ENCODE measurements at places on chromosomes 4 and X.

- DNase-seq = no peak
Observed at GRCh38 chrX:125507119-125507518, 187.4 kb downstream of the TEX13C start.

GRCh38 chr4:36099509-36099908 is 144.8 kb downstream of the ARAP2 start:
- no peak for DNase-seq

DNA sequence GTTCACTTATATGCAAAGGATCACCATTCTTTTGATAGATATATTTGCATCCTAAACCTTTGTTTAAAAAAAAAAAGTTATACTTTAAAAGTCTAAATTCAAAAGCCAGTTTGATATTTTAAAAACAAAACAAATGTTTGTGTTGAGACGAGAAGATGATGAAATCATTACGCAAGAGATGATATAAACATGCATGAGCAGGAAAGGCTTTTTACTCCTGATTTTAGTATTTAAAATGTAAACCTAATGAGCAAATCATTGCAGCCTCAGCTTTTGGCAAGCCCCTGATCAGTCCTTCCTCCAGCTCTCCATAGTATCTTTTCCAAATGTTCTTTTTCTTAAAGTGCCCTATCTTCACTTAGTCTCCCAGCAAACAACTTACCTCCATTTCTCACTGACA is 115.6 kb downstream of the ARAP2 start:
- no peak for DNase-seq

- DNase-seq = no peak
Observed at GRCh38 chr4:101183221-101183620, 164.1 kb downstream of the PPP3CA start.

GRCh38 chrX:94057385-94057784 is 383.4 kb downstream of the FAM133A start:
- DNase-seq = no peak

DNA sequence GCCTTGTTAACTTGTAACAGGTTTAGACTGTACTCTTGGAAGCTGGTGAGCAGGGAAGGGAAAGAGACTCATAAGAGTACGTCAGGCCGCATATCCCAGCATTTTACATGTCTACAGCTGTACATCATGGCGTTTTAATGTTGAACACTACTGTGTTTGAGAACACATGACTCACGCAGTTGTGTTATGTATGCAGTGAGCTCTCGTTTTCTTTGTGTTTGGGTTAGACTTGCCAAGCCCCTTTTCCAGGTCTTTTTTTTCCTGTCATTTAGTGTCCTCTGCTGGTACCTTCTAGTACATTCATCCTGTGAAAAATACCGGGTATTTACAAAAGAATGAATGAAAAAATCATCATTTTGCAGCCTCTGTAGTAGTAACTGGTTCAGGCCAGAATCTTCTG is 35.3 kb downstream of the SMS start:
- no peak for DNase-seq

GRCh38 chrX:318068-318738 is 393 bp downstream of the GTPBP6 start:
- peak; percentile 100 for DNase-seq

- no peak for DNase-seq
Observed at GRCh38 chrX:137549073-137549472, 16.9 kb upstream of the ZIC3 start.

- DNase-seq = no peak
Observed at GRCh38 chr4:56156141-56156540, 207.4 kb downstream of the CEP135 start.

DNA sequence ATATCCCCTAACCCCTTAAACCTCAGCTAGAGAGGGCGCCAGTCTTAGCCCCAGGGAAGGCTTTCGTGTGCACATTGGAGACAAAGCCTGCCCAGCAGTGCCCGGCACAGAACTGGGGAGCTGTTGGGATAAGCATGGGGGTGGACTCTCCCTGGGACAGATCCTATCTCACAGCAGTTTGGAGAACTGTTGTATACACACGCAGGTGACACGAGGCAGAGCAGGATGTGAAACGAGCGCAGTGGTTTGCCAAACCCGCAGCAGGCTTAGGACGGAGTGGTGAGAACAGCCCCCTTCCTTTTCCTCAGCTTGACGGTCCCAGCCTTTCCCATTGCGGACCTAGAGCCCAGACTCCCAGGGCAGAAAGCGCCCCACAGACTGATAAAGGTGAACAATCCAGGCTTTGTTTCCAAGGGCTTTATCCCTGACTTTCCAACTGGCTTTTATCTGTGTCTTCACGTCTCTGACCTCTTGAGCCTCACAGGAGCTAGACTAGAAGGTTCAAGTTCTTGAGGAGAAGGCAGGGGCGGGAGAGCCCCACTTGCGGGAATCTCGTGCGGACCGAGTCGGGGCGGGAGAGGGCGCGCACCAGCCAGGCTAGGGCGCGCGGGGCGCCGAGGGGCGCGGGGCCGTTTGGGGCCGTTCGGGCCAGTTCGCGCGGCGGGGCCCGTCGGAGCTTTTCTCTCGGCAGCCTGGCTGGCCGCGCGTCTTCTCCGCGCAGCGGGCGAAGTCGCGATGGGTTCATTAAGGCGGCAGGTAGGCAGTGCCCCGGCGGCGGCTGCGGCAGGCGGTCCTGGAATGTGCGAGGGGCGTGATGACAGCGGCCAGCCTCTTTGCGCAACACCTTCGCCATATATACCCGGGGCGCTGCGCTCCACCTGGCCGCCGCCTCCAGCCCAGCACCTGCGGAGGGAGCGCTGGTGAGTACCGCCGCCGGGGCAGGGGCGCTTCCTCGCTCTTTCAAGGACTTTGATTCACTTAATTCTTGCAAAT is at the start of gene SLC34A2:
Gene SLC34A2, plus strand, starts transcription at position 881 of the 993 bp plus-strand sequence. CDS start 6,650 bp downstream, outside the sequence.
- no peak for DNase-seq

- no peak for DNase-seq
Observed at GRCh38 chr4:85209161-85209560, 242.7 kb upstream of the WDFY3 start.

- no peak for DNase-seq
Observed at GRCh38 chr4:183240581-183241321, 79.3 kb downstream of the CLDN22 start.

DNA sequence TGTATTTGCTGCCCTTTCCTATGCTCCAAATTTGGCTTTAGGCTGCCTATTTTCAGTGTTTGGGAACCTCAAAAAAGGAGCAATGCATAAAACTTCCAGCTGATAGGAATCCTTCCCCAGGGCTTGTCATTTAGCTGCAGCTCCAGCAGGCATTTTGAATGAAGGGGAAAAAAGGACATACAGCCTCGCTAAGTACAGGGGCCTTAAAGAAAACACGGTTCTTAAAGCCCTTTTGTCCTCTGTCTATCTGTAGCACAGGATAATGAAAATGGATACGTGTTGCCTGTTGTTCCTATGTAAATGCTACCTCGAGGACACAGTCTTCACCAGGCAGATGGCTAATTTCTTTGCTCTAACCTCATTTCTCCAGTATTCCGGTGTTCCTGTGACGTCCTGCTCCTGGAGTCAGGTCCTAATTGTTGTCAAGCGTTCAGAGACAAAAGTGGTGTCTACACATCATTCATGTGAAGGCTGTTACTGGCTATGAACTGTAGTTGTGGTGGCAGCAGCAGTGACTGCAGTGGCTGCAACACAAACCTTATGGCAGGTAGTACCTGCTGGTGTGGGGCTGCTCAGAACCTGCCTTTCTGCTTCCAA is 117.4 kb downstream of the MGST2 start:
- no peak for DNase-seq

GRCh38 chrX:21131346-21131745 is 242.9 kb upstream of the CNKSR2 start:
- DNase-seq = no peak

DNA sequence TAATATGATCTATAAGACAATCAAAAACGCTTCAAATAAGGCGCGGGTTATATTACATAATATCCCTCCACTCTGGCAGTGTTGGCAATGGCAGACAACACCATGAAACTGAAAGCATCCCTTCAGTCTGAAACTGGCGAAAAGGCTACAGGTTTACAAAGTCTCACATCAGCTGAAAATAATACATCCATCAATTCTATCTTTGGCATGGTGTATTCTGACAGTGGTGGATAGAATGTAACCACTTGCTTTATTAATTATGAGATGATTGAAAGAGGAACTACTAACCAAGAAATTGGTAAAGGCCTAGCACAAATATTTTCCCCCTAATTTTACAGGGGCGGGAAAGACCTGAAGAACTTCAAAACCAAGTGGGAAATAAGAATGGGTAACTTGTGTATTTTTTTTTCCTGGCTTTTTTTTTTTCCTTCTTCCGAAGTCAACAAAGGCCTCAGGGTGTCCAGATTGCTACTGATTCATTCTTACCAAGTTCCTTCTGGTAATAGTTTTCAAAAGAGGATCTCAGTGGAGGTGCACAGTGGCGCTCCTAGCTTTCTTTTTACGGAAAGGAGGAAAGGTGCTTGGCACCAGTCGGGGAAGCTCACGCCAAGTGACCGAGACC is 728 bp downstream of the UBA6 start:
- peak; percentile 64 for DNase-seq

- DNase-seq = no peak
Observed at GRCh38 chrX:49809891-49810632, 19.0 kb upstream of the PAGE4 start.

- no peak for DNase-seq
Observed at GRCh38 chr4:168486912-168487281, 6.6 kb upstream of the DDX60L start.

GRCh38 chr4:5738061-5738460 is 27.1 kb downstream of the EVC start:
- DNase-seq = no peak

GRCh38 chr4:175971388-175972179 is 94.1 kb upstream of the WDR17 start:
- DNase-seq = no peak

GRCh38 chr4:23956601-23957364 is 66.9 kb upstream of the PPARGC1A start:
- DNase-seq = no peak

GRCh38 chr4:155891058-155891457 is 12.4 kb upstream of the TDO2 start:
- no peak for DNase-seq

- no peak for DNase-seq
Observed at GRCh38 chr4:159606835-159607234, 504.0 kb downstream of the RAPGEF2 start.

DNA sequence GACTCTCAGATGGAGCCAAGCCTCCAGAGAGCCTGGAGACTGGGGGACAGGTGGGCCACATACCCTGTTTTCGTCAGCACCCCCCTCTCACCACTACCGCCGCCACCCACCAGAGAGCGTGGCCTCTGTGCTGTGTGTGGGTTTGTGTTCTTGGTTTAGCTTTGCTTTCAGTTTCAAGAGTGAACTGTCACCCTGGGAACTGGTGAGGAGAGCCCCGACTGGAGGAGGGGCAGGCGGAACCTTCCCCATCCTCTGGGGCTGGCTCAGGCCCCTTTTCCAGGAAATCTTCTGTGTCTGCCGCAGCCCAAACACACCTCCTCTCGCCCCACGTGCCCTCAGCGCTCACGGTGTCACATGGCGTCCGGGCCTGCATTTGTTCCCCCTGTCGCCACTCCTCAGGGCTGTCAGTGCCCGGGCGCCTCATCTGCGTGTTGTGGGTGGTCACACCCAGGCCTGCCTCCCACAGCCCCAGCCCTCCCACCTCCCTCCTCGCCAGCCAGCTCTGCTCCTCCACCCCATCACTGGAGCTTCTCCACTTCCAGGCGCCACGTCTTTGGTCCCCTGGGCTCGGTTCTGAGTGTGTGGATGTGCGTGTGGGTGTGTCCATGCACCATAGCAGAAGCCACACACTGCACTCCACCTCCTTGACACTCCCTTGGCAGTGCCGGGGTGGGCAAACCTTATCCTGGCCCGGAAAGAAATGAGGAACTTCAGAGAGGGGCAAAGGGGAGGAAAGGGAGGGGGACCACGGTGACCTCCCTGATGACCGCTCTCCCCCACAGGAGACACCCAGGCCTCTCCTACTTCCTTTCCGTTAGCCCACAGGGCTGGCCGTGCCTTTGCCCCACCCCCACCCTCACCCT is 27.8 kb downstream of the ELF4 start:
- DNase-seq = peak; percentile 66

- no peak for DNase-seq
Observed at GRCh38 chrX:7503251-7503650, 339.7 kb upstream of the VCX start.

DNA sequence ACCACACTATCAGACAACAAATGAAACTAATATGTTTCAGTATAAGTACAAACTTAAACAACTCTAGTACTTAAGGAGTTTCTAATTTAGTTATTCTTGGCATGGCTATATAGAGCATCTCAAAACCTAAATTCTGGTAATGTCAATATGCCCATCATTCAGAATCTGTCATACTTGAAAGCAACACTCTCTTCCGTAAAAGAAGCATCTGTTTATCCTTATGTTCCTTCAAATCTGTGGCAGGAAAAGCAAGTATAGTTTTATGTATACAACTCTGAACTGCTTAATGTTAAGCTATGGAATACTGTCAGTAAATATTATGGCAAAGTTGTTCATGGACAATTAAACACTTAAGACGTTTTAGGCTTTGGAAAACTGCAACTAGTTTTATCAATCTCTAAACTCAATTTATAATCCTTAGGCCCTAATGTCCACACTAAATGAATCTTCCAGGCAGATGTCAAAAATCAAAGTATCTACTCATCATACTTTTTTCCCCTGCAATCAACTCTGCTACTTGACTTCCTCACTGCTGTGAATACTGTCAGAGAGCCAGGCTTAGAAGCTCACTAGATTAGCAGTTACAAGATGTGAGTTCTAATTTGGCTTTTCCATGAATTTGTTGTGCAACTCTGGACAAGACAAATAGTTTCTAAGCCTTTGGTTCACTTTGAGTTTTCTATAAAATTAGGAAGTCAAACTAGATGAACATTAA is 109.4 kb downstream of the SCLT1 start:
- DNase-seq = no peak

DNA sequence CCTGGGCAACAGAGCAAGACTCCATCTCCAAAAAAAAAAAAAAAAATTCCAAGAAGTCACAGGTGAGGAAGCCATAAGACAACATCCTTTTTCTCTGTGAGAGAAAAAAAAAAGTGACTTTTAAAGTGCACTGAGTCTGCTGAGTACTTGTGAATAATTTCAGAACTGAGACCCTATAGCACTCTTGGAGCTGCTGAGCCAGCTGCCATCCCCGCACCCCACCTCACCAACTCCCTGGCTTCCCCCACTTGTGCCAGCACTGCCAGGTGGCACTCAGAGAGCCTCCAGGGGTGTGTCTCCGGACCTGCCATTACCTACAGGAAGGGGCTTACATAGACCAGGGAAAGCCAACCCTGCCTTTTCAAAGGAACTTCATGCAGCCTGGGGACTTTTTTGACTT is 39.2 kb upstream of the HS3ST1 start:
- DNase-seq = peak; percentile 11

- no peak for DNase-seq
Observed at GRCh38 chrX:10854594-10854993, 234.2 kb upstream of the MID1 start.

Measured in RPMI8226 (cell line).